Dermis blood vessel endothelial cell (primary cell): ENCODE measurements at places on chromosomes 6 and 20. TPM values are rescaled to one million over a fixed set of nuclear protein-coding genes. Genes with fewer than 3 reads are reported as not detected.

GRCh38 chr6:23561732-23562131 lies 564.3 kb upstream of the NRSN1 start:
- DNase-seq = no peak

DNA sequence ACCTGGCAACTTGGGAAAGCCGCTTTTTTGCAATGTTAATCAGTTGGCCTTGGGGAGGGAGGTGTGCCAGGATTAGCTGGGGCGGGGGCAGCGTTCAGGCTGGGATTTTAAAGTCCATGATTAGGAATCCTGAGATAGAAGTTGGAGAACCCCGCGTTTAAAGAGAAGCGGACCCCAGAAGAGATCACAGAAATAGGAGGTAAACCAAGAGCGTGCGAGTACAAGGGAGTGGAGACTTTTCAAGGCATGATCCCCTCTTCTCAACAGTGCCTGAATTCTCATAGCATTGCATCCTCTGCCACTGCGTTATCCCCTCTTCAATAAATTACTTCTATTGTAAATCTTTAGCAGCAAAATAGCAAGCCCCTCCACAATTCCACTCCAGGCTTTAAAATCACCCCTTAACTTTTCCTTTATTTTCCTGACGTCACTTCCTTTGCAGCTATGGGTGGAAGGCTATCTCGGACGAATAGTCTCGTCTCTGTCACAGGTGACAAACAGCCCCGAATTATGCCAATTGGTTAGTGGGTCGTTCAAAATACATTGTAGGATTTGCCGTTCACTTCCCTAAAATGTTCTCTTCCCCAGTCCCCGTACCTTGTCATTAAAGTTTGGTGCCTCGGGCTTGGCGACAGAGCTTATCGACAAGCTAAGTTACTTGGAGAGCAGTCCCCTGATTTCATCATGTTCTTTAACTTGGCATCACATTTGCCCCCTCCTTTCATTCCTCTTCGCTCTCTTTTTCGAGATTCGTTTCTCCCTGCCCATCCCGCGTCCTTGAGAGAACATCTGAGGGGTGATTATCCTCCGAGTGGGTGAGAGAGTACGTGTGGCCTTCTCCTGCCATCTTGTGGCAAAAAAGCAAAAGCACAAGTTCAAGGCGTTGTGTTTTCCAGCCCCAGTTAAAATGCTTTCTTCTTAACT lies 17.1 kb downstream of the OR2B2 start:
- peak; percentile 91 for DNase-seq

DNA sequence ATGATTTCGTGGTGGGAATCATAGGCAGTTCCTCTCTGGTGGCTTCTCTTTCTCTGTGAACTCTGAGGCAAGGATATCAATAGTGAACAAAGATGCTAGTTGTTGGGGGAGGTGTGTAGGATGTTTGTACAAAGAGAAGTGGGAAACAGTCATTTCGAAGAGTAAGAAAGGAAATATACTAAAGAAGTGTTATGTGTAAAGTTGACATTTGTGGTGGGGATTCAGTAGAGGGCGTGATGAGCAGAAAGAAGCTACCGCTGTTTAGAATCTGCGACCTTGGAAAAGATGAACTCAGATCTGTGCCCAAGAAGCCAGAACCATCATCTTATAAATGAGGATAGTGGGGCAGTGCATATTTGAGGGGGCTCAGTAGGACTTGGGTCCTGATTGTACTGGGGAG lies 11.4 kb downstream of the SLC35F1 start:
- DNase-seq = no peak

GRCh38 chr6:54107470-54108090 lies 3.7 kb upstream of the MLIP start:
- DNase-seq = no peak

GRCh38 chr6:83429857-83430610 lies 817 bp downstream of the ME1 start:
- peak; percentile 43 for DNase-seq

DNA sequence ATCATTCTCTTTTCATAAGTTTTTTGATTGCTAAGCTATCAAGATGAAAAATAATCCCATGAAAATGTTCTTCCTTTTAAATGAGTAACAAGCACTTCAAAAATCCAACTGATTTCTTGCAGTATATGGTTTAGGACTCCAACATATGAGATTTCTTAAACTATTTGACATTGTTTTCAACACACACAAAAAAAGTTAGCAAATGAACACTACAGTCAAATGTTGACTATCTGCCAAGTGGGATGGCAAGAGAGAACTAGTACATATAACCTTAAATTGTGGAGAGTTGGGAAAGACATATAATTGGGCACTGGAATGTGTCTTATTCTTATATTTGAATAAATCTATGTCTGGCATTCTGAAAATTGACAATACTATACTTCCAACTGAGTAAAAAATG lies 15.6 kb downstream of the COL21A1 start:
- DNase-seq = no peak

DNA sequence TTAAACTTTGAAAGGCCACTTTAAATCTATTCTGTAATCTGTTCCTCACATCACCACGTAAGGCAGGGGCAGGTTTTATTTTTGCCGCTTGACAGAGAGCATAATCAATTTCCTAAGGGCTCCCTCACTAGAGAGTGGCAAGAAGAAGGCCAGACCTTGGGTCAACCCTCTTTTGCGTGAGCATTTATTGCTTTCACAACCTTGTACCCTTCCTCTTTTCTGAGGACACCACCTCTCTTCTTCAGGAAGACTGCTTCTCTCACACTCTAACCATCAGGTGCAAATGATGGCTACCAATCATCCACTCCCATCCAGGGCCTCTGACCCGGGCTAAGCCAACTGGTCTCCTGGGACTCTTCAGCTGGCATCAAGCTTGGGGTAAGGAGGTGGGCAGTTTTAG lies 25.2 kb upstream of the QKI start:
- no peak for DNase-seq

GRCh38 chr20:5402903-5403531 lies 86.3 kb upstream of the PROKR2 start:
- peak; percentile 60 for DNase-seq

- no peak for DNase-seq
These were observed 107.6 kb downstream of the VEGFA start for GRCh38 chr6:43877463-43878126.

HLA-F gene
- 6.7 and 68.2 TPM in 2 replicates for total RNA-seq

DUSP15 gene
- total RNA-seq = 0.14 and 0.34 TPM in 2 replicates

APOBEC2 gene
- total RNA-seq = 0.19 TPM in 1 of 2 replicates, not detected in the other

PBOV1 gene
- not detected in 2 replicates for total RNA-seq

SRMS gene
- not detected in 2 replicates for total RNA-seq

TFAP2A gene
- total RNA-seq = under 0.01 and 0.05 TPM in 2 replicates
